Neural progenitor cell (in vitro differentiated cells): ENCODE measurements at places on chromosomes 7 and 10. TPM values are rescaled to one million over a fixed set of nuclear protein-coding genes. Genes with fewer than 3 reads are reported as not detected.

DNA sequence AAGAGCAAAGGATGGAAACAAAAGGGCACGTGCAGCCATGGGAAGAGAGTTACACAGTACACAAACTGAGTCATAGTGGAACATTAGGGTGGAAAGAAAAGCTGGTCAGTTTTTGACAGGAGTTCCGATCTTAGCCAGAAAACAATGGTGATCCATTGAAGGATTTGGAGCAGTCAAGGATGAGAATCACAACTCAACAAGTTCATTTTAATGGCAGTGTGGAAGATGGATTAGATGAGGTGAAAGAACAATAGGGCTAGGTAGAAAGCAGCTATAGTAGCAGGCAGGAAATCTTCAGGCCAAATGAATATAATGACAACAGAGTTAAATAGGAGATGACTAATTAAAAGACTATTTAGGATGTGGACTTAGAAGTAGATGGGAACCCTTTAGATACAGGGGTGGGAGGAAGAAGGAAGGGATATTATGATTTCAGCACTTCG, 136.3 kb downstream of the DOCK4 start:
- no peaks in the 10 kb centered on the region for H3K36me3 ChIP-seq
- no peak overlapping the region for H3K27ac ChIP-seq
- no peak overlapping the region for H3K4me3 ChIP-seq

GRCh38 chr7:7757576-7757975, 39.2 kb upstream of the RPA3 start:
- no peak overlapping the region for H3K27ac ChIP-seq
- peak; percentile 23 for DNase-seq
- no peaks in the 10 kb centered on the region for H3K27me3 ChIP-seq
- no peak overlapping the region for H3K4me3 ChIP-seq
- H3K4me1 ChIP-seq: peaks cover 6% of the 10 kb centered on the region

DNA sequence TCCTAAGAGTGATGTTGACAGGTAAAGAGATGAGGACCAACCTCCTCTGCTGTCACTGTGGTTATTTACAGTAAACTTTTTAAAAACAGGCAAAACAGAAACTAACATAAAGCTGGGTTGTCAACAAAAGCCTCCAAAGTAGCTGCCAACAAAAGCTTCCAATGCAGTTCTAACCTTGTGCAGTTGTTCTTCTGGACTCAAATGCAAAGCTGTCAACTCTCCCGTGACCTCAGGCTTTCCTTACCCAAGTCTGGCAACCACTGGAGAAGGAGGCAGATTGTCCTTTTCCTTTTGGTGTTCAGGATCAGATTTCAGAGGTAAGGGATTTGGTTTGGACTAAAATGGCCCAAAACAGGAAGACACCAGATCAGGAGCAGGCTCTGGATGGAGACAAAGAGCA, 63.1 kb downstream of the DLG5 start:
- no peak for DNase-seq
- H3K4me3 ChIP-seq: no peak overlapping the region
- no peak overlapping the region for H3K27ac ChIP-seq
- peaks cover 11% of the 10 kb centered on the region for H3K4me1 ChIP-seq
- no peaks in the 10 kb centered on the region for H3K36me3 ChIP-seq

DNA sequence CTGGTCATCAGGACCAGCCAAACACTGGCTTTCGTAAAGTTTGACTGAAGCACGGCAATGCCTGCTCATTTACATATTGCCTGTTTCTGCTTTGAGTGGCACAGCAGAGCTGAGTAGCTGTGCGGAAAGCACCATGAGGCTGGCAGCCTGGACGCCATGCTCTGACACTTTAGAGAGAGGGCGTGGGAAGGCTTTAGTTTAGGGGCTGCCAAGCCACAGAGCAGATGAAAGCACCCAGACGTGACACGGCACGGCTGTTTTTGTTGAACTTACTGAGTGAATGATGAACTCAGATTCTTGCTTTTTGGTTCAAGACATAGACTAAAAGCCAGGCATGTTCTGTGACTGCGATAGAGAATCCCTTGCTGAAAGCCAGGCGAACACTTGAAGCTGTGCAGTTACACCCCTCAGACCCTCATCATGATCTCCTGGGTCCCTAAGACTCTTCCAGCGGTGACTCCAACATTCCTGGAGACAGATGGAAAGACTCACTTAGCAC, 182.1 kb downstream of the ZMYND11 start:
- H3K27ac ChIP-seq: no peak overlapping the region
- no peak overlapping the region for H3K4me3 ChIP-seq
- no peaks in the 10 kb centered on the region for H3K27me3 ChIP-seq
- H3K36me3 ChIP-seq: no peaks in the 10 kb centered on the region
- no peaks in the 10 kb centered on the region for H3K4me1 ChIP-seq
- DNase-seq: no peak

DNA sequence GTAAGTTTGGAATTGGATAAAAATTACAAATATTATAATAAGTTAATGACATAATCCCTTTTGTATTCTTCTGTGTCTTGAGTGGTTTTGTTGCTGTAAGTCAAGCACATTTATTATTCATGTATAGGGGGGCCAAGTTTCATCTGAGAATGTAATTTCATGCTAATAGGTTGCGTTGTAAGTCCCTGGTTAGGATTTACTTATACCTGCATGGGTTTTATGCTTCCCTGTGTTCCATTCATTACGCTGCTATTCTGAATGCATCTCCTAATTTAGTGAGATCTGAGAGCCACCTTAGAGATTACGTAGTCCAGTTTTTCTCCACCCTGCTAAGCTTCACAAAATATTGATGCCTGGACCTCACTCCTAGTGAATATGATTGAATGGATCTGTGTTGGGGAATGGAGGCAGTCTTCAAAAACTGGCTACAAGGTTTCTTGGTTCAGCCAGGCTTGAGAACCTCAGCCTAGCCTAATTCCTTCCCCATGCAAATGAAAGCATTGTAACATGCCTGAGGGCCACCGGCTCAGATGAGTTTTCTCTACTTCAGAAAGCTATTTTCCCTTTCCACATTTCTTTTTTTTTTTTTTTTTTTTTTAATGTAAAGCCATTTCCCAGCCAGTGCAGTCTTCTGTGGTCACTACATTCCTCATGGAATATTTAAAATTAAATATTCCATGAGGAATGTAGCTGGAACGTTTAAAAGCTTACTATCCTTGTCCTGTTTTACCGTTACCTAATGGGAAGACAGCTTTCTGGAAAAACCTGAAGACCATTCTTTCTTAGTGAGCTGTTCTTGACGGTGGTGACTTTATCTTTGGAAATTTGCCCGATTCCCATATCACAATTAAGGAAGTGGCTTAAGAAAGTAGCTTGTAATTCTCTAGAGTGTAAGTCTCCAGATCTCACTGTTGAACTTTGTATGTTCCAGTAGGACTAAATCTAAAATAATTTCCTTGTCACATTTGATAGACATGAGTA, 16.0 kb downstream of the PAPSS2 start:
- H3K36me3 ChIP-seq: no peaks in the 10 kb centered on the region
- H3K27ac ChIP-seq: no peak overlapping the region
- no peak for DNase-seq
- no peaks in the 10 kb centered on the region for H3K27me3 ChIP-seq
- no peaks in the 10 kb centered on the region for H3K4me1 ChIP-seq
- no peak overlapping the region for H3K4me3 ChIP-seq

DNA sequence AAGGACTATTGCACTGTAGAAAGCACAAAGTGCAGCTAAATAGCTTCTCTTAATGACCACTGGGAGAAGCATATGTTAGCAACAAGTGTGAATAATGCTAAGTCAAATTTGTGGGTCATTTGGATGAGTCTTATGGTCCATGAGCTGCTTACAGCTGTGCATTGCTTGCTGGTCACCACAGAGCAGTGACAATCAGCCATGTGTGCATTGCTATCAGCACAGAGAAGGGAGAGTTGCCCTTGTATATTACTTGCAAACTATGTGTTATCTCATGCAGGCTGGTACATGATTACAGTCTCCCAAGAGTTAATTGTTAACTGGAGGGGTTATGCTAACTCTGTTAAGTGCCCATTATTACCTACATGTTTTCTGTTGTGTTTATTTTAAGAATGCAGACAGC, 25.7 kb downstream of the MRPS33 start:
- H3K4me3 ChIP-seq: no peak overlapping the region
- no peaks in the 10 kb centered on the region for H3K36me3 ChIP-seq
- H3K27me3 ChIP-seq: no peaks in the 10 kb centered on the region
- H3K27ac ChIP-seq: no peak overlapping the region
- no peak for DNase-seq

GRCh38 chr10:110967009-110967630, 47.7 kb downstream of the SHOC2 start:
- H3K4me1 ChIP-seq: peaks cover 13% of the 10 kb centered on the region
- H3K36me3 ChIP-seq: no peaks in the 10 kb centered on the region
- H3K27ac ChIP-seq: no peak overlapping the region
- no peak for DNase-seq
- H3K4me3 ChIP-seq: no peak overlapping the region

DNA sequence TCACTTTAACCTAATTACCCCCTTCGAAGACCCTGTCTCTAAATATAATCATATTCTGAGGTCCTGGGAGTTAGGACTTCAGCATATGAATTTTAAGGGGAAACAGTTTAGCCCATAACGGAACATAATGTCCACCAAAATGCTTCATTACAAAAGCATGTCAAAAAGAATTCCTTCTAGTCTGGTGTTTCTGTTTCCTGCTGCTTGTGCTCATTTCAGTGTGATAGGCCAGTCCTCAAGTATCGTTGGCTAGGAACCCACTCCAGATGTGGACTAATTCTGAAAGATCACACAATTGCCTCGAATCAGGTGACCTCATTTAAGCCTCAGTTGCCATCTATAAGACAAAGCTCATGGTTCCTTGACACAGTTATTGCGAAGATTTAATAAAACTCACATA, 29.6 kb downstream of the INPP5F start:
- no peak for DNase-seq
- H3K4me1 ChIP-seq: peaks cover 13% of the 10 kb centered on the region
- H3K4me3 ChIP-seq: no peak overlapping the region

GRCh38 chr7:20991544-20991943, 204.9 kb upstream of the SP8 start:
- DNase-seq: peak; percentile 5
- H3K4me1 ChIP-seq: peaks cover 25% of the 10 kb centered on the region

- H3K27ac ChIP-seq: no peak overlapping the region
- H3K27me3 ChIP-seq: peaks cover 5% of the 10 kb centered on the region
- H3K36me3 ChIP-seq: no peaks in the 10 kb centered on the region
Measured at GRCh38 chr7:30222515-30223215, 61.7 kb upstream of the ZNRF2 start.

The PDE6C gene
- not detected in 2 replicates for total RNA-seq

The SCIN gene
- total RNA-seq: not detected in 2 replicates

The ACTL6B gene
- total RNA-seq: not detected in 2 replicates

The TSPAN15 gene
- 6.8 and 8.7 TPM in 2 replicates for total RNA-seq

The FMC1 gene
- total RNA-seq: 8.1 and 16.9 TPM in 2 replicates

The ZNF365 gene
- 0.26 and 0.28 TPM in 2 replicates for total RNA-seq

The MMD2 gene
- 0.28 TPM in 1 of 2 replicates, not detected in the other for total RNA-seq

The ZCWPW1 gene
- total RNA-seq: 1.4 and 1.8 TPM in 2 replicates
